Mesothelial cell of epicardium (in vitro differentiated cells): ENCODE measurements at places on chromosomes 5 and 9. TPM values are rescaled to one million over a fixed set of nuclear protein-coding genes. Genes with fewer than 3 reads are reported as not detected.

The LCN2 gene
- not detected in 3 replicates for total RNA-seq

The CXCL14 gene
- 51.6 to 61.3 TPM (median 56.5 TPM) in 3 replicates for total RNA-seq

The ITGA1 gene
- 8.3 to 10.8 TPM (median 9.1 TPM) in 3 replicates for total RNA-seq

The GOLM1 gene
- 101 to 109 TPM (median 106 TPM) in 3 replicates for total RNA-seq

The SPINK6 gene
- not detected in 3 replicates for total RNA-seq

The SPATA31A3 gene
- total RNA-seq = not detected in 3 replicates

The NFX1 gene
- total RNA-seq = 28.7 to 30.2 TPM (median 29.4 TPM) in 3 replicates

The TXNDC15 gene
- 46.3 to 51.6 TPM (median 48.9 TPM) in 3 replicates for total RNA-seq

The SLC46A2 gene
- total RNA-seq = not detected in 3 replicates

- no peak for DNase-seq
These were observed 19.0 kb downstream of the ACTL7B start for GRCh38 chr9:108836781-108837180.

- DNase-seq = no peak
These were observed 55.2 kb upstream of the NEK6 start for GRCh38 chr9:124202447-124202971.

DNA sequence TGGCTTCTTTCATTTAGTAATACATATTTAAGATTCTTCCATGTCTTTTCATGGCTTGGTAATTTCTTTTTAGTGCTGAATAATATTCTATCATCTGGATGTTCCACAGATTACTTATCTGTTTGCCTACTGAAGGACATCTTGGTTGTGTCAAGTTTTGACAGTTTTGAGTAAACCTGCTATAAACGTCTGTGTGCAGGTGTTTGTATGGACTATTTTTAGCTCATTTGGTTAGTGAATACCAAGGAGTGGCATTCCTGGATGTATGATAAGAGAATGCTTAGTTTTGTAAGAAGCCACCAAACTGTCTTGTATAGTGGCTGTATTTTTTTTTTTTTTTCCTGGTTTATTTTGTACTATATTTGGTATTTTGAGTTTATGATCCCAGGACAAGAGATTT is 38.4 kb downstream of the PRRC1 start:
- DNase-seq = no peak

DNA sequence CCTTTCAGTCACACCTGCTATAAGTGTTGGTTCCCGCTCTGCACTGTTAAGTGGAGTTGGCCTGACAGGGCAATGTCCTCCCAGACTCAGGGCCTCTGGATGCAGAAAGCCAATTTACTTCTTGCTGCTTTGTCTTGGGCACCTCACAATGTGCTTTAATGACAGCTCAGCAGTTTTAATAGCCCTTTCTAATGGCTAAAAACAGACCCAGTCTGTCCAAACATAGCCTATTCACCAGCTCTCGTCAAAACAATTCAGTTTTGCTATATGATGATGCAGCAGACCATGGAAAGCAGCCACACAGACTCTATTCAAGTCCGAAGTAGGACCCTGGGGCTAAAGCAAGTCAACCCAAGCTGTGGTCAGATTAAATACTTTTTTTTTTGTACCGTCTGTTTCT is 529.1 kb upstream of the SEMA6A start:
- no peak for DNase-seq

DNA sequence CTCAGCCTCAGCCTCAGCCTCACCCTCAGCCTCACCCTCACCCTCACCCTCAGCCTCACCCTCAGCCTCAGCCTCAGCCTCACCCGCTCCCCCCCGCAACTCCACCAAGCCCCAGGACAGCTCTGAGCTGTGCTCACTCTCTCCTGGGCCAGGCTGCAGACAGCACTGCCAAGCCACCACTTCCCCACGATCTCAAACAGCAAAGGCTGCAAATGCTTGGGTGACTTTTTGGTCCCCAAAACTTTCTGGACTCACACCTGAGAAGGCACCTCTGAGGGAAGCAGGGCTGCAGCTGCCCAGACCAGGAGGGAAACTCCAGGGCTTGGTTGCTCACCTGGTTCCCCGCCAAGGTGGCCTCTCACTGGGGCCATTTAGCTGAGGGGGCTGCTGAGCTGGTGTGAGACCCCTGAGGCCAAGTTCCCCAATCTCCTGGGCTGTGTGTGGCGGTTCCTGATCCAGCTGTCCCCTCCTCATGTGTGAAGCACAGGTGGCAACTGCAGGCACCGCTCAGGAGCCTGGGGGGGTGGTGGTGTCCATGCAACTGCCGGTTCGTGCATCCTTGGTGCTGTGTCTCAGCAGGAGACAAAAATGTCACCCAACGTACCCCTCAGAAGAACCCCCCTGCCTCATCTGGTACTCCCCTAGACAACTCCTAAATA is 17.8 kb downstream of the MRPL36 start:
- DNase-seq = no peak

DNA sequence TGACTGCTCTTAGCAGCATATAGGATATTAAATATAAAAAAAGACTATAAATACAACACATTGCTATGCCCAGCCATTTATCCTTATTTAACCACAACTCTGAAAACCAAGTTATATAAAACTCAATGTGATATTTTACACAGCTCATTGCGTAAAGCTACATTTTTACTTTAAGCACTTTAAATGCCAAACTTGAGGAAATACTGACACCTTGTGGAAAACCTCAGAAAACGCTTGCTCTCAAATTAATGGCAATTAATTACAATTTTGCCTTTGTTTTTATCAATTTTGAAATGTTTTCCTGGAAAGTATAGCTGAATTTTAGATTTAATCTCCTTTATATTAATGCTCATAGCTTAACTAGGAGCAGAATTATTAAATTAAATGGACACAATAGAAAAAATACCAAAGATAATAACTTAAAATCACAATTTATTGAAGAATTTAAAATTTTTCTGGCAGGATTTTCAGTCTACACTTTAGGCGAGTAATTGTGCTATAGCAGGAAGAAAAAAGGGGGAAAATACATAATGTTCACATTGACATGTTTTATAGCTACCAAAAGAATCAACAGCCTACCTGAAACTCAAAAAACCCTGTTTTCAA is 25.2 kb upstream of the PLAC8L1 start:
- DNase-seq = no peak

GRCh38 chr5:172984244-172984953 is 828 bp downstream of the ATP6V0E1 start:
- DNase-seq = peak; percentile 67

GRCh38 chr5:140041492-140042392 is 1.4 kb downstream of the NRG2 start:
- no peak for DNase-seq

DNA sequence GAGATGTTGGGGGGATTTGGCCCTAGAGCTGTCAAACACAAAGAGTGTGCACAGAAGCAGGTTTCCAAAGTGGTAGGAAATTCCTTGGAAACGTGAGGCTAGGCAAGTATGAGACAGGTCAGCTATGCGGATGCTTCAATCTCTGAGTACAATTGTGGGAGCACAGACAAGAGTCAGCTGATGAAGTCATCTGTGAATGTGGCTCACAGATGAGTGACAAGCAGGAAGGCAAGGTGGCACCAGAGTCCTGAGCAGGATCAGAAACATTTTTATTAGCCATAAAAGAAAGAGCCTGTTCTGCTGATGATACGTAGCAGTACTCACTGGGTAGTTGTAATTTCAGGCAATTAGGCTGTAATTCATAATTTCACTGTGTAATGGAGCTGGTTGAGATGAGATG is 117.0 kb downstream of the DCP2 start:
- DNase-seq = no peak

DNA sequence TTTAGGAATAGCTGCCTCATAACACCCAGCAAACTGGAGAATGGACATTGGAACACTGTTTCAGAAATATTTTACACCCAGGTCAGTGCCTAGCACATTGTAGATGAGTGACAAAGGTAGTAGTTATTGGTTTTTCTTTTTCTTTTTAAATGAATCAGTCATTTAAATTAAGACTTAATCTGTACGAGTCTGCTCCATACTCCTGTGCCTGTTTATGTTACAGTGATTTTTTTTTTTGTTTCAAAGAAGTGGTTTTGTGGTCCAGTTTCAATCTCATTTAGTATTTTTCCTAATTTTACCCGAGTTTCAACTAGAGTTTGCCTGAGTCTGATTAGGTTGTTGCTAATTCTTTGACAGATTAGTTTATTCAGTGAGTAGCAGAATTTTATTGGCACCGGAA is 16.2 kb downstream of the LMNB1 start:
- DNase-seq = no peak

DNA sequence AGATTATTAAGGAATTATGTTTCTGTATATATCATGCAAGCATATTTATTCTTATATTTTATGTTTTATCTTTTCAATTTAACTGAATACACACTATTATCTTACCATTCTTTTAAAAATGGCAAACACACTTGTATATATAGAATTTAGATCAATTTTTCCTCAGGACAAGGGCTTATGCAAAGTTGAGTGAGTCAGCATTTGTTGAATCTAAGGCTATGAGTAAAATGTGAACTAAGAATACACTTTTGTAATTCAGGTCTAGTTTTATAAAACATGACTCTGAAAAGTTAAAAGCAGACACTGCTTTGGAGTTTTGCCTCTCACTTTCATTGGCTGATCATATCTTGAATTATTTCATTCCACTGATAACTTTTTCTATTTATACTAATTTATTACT is 127.8 kb downstream of the FOCAD start:
- DNase-seq = no peak

GRCh38 chr9:114911167-114911821 is 19.1 kb downstream of the TNFSF8 start:
- no peak for DNase-seq

GRCh38 chr5:55472642-55473041 is 62.1 kb downstream of the PLPP1 start:
- DNase-seq = no peak
